RWPE2 (cell line): ENCODE measurements at places on chromosomes 5 and 9.

DNA sequence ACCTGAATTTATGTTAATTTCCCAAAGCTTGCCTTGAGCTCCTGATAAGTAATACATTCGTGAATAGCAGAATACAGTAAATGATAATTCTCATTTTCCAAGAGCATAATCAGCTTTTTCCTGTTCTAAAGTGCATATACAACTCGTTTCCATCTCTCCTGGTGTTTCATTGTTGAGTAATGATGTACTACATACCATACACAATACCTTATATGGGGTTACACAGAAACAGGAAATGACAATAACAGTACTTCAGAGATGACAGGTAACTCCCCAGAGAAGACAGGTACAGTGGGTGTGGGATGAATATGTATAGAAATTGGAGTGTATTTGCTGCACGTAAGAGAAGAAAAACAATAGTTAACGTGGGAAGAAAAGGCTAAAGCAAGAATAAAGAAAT is 287.1 kb downstream of the TENT4A start:
- DNase-seq = no peak
- H3K27me3 ChIP-seq = no peaks in the 10 kb centered on the region

DNA sequence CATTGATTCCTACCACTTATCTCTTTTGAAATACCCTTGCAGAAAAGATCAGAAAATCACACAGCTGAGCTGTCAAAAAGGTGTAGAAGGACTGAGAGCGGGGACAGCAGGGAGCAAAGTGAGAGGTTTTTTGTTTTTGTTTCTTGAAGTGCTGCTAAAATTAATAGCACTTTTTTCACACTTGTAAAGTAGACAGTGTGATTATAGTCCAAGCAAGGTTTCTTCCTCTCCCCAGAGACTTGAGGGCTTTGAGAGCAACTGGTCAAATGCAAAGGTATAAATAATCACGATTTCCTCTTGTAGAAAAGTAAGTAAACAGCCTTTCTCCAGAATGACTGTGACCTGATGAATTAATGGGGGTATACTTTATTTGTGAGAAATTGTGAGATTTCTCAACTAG is 326.9 kb downstream of the ZNF608 start:
- DNase-seq = no peak
- no peaks in the 10 kb centered on the region for H3K4me1 ChIP-seq
- H3K27ac ChIP-seq = no peak overlapping the region
- no peak overlapping the region for H3K4me3 ChIP-seq
- no peaks in the 10 kb centered on the region for H3K36me3 ChIP-seq
- no peaks in the 10 kb centered on the region for H3K27me3 ChIP-seq

- H3K4me1 ChIP-seq = no peaks in the 10 kb centered on the region
- H3K27me3 ChIP-seq = peaks cover 29% of the 10 kb centered on the region
- peak; percentile 63 for DNase-seq
- no peak overlapping the region for H3K4me3 ChIP-seq
- H3K27ac ChIP-seq = no peak overlapping the region
- no peaks in the 10 kb centered on the region for H3K36me3 ChIP-seq
These were observed 6.1 kb upstream of the CEP72 start for GRCh38 chr5:606061-606460.

- H3K27me3 ChIP-seq = no peaks in the 10 kb centered on the region
- H3K36me3 ChIP-seq = no peaks in the 10 kb centered on the region
- H3K4me3 ChIP-seq = no peak overlapping the region
- no peak overlapping the region for H3K27ac ChIP-seq
- no peak for DNase-seq
- no peaks in the 10 kb centered on the region for H3K4me1 ChIP-seq
These were observed 27.6 kb downstream of the SEMA4D start for GRCh38 chr9:89470224-89470839.

GRCh38 chr5:79075646-79076426 is 6.3 kb downstream of the BHMT2 start:
- H3K27me3 ChIP-seq = no peaks in the 10 kb centered on the region
- H3K4me1 ChIP-seq = no peaks in the 10 kb centered on the region
- DNase-seq = no peak
- no peaks in the 10 kb centered on the region for H3K36me3 ChIP-seq

DNA sequence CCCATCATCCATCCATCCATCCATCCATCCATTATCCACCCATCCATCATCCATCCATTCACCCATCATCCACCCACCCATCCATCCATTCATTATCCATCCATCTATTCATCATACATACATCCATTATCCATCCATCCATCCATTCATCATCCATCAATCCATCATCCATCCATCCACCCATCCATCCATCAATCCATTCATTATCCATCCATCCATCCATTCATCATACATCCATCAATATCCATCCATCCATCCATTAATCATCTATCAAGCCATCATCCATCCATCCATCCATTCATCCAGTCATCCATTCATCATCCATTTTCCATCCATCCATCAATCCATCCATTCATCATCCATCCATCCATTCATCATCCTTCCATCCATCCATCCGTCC is 89.0 kb downstream of the NSG2 start:
- H3K4me3 ChIP-seq = no peak overlapping the region
- DNase-seq = no peak
- H3K27me3 ChIP-seq = no peaks in the 10 kb centered on the region
- no peaks in the 10 kb centered on the region for H3K36me3 ChIP-seq
- no peak overlapping the region for H3K27ac ChIP-seq

DNA sequence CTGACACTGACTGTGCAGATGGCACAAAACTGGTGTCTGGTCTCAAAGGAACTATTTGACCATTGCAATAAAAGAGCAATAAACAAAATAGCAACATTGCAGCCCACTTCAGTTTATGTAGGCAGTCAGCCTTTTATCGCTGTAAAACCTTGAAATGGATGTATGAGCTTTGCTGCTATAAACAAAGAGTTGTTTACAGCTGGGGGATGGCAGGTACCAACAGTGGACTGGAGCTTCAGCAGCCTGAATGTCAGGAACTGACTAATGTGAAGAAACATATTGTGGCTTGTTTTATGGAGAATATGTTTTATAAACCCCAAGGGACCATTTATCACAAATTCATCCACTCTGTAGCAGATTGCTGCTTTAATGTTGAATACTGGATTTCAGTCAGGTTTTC is 78.0 kb downstream of the PTPRD start:
- no peak overlapping the region for H3K27ac ChIP-seq
- peaks cover 18% of the 10 kb centered on the region for H3K27me3 ChIP-seq
- no peaks in the 10 kb centered on the region for H3K36me3 ChIP-seq

GRCh38 chr9:68964765-68965164 is 49.1 kb downstream of the PRKACG start:
- peaks cover 12% of the 10 kb centered on the region for H3K27me3 ChIP-seq
- H3K27ac ChIP-seq = no peak overlapping the region
- no peaks in the 10 kb centered on the region for H3K4me1 ChIP-seq
- H3K4me3 ChIP-seq = no peak overlapping the region
- no peaks in the 10 kb centered on the region for H3K36me3 ChIP-seq

DNA sequence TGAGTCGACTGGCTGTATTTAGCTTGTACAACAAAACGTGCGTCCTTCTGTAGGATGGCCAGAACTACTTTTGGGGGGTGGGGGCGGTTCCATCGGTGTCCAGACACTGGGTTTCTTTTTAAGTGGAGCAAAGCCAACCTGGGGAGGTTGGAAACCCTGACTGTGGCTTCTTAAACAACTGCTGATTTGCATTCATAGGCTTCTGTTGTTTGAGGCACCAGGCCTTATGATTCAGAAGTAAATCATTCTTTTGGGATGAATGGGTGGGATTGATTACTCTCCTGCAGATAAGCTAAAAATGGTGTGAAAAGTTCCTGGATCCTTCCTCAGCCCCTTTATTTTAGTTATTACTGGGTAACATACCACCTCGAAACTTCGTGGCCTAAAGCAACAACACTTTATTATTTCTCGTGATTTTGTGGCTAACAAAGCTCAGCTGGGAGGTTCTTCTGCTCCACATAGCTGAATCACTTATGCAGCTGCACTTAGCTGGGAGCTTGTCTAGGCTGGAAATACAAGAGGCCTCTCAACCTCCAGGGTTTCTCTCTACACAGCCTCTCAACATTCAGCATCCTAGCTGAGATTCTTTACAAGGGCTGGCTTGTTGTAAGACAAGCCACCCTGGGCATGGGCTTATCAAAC is 12.2 kb upstream of the SMIM32 start:
- H3K4me3 ChIP-seq = no peak overlapping the region
- no peak for DNase-seq

- H3K4me1 ChIP-seq = peaks cover 27% of the 10 kb centered on the region
- no peak overlapping the region for H3K27ac ChIP-seq
These were observed 74.9 kb downstream of the TRIO start for GRCh38 chr5:14218011-14218410.

GRCh38 chr5:24606971-24607370 is 37.8 kb downstream of the CDH10 start:
- no peaks in the 10 kb centered on the region for H3K27me3 ChIP-seq
- H3K36me3 ChIP-seq = no peaks in the 10 kb centered on the region
- H3K4me1 ChIP-seq = no peaks in the 10 kb centered on the region
- DNase-seq = no peak
- H3K4me3 ChIP-seq = no peak overlapping the region
- H3K27ac ChIP-seq = no peak overlapping the region

GRCh38 chr9:125337236-125337635 is 75.6 kb downstream of the GAPVD1 start:
- no peaks in the 10 kb centered on the region for H3K27me3 ChIP-seq
- no peak for DNase-seq
- no peak overlapping the region for H3K27ac ChIP-seq
- H3K4me1 ChIP-seq = no peaks in the 10 kb centered on the region
- H3K36me3 ChIP-seq = peaks cover 86% of the 10 kb centered on the region

- H3K27me3 ChIP-seq = no peaks in the 10 kb centered on the region
- no peak for DNase-seq
- H3K4me3 ChIP-seq = no peak overlapping the region
- H3K4me1 ChIP-seq = peaks cover 4% of the 10 kb centered on the region
These were observed 179.5 kb downstream of the TRIO start for GRCh38 chr5:14322437-14323187.

DNA sequence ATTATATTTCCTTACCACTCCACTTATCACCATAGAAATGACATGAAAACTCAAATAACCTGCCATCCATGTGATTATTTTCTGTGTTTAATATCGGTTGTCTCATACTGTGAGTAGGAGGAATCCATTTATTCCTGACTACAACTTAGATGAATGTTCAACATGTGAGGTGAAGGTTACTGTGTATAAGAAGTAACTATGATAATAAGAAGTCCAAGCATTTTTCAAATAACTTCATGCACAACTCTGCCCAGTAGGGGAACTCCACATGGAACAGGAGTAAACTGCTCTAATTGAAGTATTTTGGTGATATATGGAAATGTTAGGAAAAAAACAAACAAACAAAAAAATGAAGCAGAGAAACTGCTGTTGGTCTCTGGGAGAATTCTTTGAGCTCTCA is 447.5 kb upstream of the GRIN3A start:
- peaks cover 11% of the 10 kb centered on the region for H3K27me3 ChIP-seq
- no peaks in the 10 kb centered on the region for H3K4me1 ChIP-seq
- DNase-seq = no peak
